Activated CD4-positive, alpha-beta T cell treated with anti-CD3 and anti-CD28 coated beads for 24 hours (primary cell): ENCODE measurements at places on chromosomes 1 and 21.

DNA sequence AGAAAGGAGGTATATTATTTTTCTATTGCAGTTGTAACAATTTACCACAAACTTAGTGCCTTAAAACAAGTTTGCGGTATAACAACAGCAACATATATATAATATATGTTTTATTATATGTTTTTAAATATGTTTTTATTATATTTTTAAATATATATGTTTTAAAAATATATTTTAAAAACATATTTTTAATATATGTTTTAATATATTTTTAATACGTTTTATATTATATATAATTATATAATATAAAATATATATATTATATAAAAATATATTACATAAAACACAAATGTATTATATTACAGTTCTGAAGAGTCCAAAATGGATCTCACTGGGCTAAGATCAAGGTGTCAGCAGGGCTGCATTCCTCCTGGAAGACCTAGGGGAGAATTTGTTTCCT is 27.5 kb upstream of the FNBP1L start:
- DNase-seq = no peak

DNA sequence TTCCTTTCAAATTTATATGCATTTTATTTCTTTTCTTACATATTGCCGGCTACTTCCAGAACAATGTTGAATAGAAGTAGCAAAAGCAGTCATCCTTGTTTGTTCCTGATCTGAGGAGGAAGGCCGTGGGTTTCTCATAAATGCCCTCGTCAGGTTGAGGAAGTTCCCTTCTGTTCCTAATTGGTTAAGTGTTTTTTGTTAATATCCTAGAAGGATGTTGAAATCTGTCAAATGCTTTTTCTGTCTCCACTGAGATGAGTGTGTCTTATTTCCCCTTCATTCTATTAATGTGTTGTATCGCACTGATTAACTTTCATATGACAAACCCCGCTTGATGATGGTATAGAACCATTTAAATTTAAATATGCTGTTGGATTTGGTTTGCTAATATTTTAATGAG is 15.4 kb downstream of the TTLL10 start:
- no peak for DNase-seq

DNA sequence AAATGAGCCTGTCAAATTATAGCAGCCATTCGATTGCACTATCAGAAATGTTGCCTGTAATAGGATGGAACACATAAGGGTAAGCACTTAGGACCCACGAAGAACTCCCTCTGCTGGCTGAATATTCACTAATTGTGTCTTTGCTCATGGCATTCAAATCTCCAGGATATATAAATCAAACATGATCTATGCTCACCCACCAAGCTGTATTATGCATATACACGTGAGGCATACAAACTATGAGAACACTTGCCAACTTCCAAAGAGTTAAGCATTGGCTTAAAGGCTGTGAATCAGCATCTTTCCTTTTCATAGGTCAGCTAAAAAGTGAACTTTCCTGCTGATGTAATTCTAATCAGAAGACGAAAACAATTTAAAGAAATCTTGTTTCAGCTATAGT is 34.5 kb downstream of the TMPRSS15 start:
- DNase-seq = no peak

DNA sequence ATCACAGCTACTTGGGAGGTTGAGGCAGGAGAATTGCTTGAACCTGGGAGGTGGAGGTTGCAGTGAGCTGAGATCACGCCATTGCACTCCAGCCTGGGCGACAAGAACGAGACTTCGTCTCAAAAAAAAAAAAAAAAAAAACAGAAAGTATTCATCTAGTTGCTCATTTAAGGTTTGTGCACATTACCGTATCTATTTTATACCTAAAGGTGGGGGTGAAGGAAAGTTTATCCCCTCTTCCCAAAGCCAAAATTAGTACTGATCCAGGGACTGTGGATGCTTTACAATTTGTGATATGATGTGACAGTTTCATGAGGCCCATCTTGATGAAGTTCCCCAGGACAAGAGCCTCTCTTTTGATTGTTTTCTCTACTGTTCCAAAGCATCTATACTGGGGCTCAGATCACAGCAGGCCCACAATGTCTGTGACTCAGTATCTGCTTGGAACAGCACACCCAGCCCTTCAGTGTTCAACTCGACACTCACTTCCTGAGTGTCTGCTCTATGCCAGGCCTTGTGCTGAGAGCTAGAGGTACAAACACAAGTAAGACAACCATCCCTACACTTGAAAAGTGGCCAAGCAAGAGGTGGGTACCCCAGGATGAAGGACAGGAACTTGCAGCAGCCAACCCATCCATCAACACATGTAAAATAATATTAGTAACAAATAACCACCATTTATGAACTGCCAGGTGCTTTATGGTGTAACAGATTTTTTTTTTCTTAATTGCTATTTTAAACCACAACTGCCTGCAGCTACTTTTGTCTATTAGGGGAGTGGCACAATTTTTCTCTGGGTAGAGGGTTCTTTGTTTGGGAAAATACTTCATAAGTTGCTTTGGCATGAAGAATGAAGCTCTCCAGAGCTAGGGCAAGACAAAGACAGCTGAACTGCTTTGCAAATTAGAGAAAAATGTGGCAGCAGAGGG is 29.0 kb upstream of the KHDRBS1 start:
- DNase-seq = no peak

DNA sequence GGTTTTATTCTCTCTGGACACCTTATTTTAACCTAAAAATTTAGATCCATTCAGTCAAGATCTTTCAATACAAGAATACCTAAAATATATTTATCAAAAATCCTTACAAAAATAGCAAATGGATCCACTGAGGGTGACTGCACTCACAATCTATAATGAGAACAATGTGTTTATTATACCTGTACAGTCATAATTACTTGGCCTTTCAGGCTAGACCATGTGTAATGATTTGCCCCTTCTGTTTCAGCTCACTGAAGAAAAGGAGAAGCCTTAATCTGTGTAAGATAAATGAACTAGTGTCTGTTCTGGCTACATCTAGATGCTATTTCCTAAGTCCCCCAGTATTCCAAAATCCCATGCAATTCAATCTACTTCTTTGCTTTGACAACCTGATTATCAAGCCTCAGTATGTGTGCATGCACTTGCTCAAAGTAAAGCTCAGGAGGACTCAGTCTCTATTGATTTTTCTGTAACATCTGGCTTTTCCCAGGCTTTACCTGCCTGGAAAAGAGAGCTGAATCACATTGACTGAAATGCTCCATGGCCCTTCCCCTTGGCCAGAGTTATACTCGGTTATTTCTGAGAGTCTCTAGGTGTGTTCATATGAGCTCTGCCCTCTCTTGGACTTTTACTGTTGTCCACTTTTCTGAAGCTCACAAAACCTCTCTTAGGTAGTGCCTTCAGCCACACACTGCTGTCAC is 27.6 kb downstream of the CRP start:
- no peak for DNase-seq

DNA sequence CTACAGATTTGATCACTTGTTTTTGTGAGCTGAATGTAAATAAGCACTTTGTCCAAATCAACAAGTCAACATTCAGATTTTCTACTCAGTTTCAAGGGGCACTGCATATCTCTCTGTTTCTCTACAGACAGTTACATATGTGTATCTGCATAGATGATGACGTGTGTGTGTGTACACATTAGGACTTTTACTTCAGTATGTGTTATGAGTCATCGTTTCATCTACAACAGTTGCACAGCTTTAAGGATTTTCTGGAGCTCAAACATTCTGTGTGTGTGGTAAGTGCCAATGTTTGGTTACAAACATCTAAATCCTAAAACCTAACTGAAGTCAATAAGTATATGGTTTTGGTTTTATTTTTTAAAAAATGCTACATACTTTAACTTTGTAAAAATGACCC is 494.5 kb upstream of the PBX1 start:
- DNase-seq = no peak
